T47D (cell line): ENCODE measurements at places on chromosomes 7 and 10.

DNA sequence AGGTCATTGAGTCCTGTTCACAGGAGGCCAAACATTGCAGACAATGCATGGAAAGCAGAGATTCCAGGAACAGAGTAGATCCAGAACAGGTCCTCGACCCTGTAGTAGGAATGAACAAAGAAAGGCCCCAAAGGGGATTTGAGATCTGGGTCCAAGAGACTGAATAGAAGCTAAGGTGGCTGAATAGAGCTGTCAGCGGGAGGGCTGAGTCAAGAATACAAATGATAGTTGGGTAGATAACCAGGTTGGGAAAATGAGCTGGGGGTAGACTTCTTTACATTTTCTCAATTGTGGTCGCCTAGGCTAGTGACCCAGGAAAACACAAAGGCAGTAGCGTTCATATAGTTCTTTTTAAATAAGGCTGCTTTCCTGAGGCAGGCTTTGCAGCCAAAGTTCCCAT is 103.4 kb upstream of the ELMO1 start:
- no peak for DNase-seq

GRCh38 chr7:15490291-15490690 is 71.5 kb downstream of the AGMO start:
- no peak for DNase-seq

- DNase-seq, result no peak
These were observed 74.3 kb upstream of the TOMM7 start for GRCh38 chr7:22896917-22897316.

DNA sequence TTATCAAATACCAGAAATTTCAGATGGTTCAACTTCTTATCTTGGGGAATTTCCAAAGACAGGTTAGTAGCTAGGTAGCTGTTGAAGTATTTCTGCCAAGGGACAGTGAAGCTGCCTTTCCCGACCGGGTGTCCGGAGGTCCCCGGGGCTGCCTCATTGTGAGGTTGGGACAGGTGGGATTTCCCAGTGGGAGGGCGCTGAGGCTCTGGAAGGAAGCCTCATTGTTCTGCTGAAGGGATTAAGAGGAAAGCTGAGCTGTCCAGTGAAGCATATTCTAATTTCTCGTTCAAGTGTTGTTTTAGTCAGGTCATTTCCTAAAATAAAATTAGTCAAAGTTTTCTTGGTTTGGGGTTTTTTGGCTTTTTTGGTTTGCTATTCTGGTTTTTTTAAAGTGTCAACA is 244.2 kb downstream of the MGMT start:
- DNase-seq, result no peak

DNA sequence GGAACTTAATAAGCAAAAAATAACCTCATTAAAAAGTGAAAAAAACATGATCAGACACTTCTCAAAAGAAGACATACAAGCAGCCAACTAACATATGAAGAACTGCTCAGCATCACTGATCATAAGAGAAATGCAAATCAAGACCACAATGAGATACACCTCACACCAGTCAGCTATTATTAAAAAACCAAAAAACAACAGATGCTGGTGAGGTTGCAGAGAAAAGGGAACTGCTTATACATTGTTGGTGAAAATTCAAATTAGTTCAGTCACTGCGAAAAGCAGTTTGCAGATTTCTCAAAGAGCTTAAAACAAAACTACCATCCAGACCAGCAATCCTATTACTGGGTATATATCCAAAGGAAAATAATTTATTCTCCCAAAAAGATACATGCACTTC is 513.3 kb downstream of the MDFIC start:
- DNase-seq, result no peak

DNA sequence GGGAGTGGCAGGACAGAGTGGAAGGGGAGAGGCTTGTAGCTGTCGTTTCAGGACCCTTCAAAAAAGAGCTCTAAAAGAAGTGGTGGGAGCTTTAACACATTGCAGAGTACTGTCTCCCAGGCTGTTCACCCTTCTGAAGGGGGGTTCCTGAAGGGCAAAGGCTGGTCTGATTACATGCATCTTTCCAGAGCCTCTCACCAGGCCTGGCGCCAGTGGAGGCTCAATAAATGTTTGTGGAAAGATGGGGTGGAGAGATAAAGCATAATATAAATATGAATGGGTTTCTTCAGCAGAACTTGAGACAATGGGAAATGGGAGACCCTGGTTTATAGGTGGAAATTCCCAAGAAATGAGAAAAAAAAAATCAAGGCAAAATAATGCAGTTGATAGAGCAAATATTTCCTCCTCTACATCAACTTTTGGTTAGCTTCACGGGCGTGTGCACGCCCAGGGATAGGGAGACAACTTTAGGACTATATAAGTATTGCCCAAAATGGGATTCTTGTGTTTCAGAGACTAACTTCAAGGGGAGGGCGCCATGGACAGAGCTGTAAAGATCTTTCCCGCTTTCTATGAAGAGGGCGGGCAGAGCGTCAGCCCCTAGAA is 613 bp upstream of the BUB3 start:
- DNase-seq, result no peak

GRCh38 chr7:136183981-136184380 is 206.8 kb upstream of the MTPN start:
- DNase-seq, result peak; percentile 10

GRCh38 chr10:33460505-33461294 is 126.2 kb upstream of the NRP1 start:
- DNase-seq, result no peak

GRCh38 chr7:1121886-1122831 is 34.2 kb downstream of the GPER1 start:
- no peak for DNase-seq

GRCh38 chr10:97713339-97713825 is at the start of gene MARVELD1:
TSS of gene MARVELD1 (plus strand) at chr10:97713730. CDS start at chr10:97713877, 147 bp downstream.
- DNase-seq, result peak; percentile 52

DNA sequence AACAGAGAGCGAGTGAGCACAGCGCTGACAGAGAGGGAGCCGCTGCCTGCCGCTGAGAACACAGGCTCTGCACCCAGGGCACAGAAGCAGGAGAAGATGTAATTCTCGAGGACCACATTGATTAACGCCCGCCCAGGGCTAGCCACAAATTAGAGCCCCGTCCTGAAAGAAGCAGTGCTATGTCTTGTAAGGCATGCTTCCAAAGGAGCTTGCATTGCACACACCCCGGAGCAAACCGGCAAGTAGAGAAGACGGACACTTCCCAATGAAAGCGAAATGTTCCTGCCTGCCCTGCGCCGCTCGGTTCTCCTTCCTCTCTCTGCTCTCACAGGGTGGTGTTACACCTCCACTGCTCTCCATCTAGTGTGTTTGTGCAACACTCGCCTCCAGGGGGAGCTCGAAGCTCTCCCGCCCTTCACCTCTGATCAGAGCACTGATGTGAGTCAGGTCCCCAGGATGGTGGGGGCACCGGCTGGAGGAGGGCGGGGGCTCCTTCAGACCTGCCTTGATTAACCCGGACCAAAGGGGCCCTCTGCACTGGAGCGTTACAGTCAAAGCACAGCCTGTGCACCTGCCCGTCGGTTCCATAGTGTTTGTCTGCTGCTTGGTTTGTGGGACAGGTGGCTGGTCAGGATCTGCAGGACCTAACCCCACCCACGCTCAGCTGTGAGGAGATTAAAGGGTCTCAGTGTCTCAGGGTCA is 316.5 kb downstream of the ADARB2 start:
- DNase-seq, result peak; percentile 78

DNA sequence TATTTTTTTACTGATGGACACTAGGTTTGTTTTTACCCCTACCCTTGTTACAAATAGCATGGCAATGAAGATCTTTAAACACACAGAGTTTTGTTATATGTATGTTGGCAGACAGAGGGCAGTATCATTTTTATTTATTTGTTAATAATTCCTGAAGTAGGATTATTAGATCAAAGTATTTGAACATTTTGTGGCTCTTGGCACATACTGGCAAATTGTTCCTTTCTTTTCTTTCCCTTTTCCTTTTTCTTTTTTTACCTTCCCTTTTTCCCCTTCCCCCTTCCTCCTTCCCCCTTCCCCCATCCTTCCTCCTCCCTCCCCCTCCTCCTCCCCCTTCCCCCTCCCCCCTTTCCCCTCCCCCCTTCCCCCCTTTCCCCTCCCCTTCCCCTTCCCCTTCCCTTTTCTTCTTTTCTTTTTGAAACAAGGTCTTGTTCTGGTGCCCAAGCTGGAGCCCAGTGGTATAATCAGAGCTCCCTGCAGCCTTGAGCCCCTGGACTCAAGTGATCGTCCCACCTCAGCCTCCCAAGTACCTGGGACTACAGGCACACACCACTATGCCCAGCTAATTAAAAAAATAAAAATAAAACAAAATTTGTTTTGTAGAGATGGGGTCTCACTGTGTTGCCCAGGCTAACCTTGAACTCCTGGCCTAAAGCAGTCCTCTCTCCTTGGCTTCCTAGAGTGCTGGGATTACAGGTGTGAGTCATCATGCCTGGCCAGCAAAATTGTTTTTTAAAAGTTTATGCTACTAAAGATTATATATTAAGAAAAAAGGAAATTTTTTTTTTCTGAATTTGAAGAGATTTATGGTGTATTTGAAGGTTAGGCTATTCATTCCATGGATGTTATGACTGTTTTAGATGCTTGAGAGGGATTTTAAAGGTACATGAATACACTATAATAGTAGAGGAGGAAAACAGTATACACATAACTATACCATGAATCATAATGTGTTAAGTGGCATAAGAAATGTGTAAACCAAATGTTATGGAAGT is 39.3 kb downstream of the SEPTIN7 start:
- DNase-seq, result no peak

- no peak for DNase-seq
These were observed 24.3 kb upstream of the ITGB8 start for GRCh38 chr7:20306180-20306946.

GRCh38 chr10:58515291-58515941 is 2.7 kb downstream of the BICC1 start:
- DNase-seq, result no peak

- DNase-seq, result no peak
These were observed 531.8 kb upstream of the C7orf33 start for GRCh38 chr7:148058753-148059152.

GRCh38 chr7:110119883-110120581 is 970.9 kb upstream of the LRRN3 start:
- no peak for DNase-seq

GRCh38 chr7:72265071-72265904 is 146.8 kb downstream of the CALN1 start:
- no peak for DNase-seq

- no peak for DNase-seq
These were observed 83.5 kb upstream of the TAS2R16 start for GRCh38 chr7:123079021-123079420.

DNA sequence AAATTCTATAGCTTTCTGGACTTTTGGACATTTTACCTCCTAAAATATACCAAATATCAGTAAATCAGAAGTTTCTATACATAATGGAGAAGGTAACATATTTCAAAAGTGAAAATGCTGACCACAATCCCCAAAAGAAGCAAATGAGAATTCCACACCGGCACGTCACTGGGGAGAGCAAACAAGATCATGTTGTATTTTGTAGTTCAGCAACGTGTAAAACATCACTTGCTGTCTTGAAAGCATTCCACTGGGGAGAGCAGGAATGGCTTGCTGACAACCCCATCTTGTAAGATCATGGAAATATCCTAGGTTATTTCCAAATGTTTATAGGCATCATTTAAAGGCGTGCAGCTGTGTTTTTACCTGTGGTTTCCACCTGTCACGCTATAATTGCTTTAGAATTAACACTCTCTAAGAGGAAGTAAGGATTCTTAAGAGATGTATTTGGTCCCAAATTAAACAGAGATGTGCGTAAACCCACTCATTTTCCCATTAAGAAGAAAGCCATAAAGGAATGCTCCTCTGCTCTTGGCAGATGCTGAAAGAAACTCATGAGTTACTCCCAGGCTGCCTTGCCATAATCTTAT is 397.1 kb upstream of the POT1 start:
- no peak for DNase-seq

DNA sequence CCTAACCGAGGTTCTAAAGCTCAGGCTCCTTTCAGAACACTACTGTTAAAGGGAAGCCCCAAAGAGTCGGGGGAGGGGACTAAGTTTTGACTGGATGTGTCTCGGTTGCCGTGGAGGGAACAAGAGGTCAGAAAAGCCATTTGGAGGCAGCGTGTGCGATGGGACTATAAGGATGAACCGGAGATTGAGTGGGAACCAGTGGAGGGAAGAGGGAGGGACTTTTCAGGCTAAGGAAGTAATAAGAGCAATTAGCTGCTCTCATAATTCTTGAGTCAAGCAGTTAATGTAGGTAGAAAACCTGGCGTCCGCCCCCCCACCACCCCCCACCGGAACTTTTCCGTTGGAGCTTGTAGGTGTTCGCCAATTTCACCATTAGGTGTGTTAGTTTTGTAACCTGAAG is 491 bp upstream of the AKAP9 start:
- no peak for DNase-seq

GRCh38 chr7:72540106-72540611 is 128.0 kb upstream of the CALN1 start:
- no peak for DNase-seq

- no peak for DNase-seq
These were observed 700.7 kb downstream of the PHTF2 start for GRCh38 chr7:78499283-78499682.

DNA sequence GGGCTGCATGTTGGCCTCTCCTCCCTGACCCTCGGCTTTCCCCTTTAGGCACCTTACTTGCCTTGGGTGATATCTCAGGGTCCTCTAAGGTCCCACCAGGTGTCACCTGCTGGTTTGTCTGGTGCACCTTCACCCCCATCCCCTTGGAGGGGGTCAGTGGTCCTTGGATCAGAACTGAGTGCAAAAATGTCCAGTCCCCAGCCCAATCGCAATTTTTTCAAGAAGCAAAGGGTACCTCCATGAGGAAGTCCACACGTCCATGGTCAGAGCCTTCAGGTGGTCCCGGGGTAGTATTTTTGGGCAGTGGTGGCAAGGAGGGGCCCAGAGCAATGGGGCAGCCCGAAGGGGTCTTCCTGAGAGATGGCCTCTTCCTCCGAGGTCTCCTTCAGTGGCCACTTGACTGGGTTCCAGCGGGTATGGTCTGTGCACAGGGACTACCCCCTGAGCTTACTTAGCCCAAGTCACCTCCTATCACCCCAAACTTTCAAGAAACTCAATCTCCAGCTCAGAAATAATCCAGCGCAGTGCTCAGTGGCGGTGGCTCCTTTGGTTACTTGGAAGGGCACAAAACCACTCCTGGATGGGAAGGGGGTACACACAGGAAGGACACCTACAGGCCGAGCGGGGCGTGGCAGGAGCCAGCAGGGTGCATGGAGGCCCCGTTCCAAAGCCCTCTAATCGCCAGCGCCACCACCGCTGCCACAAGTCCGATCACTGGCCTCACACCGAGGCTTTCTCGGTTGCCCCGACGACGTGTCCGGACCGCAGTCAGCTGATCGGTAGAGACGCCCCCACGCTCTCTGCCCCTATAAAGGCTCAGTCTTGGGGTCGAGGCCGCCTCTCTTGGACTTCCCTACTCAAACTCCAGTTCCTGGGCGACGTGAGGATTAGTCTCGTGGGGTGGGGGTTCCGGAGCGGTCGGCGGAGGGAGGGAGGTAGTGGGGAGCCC is 4.5 kb downstream of the SAP25 start:
- DNase-seq, result no peak
